ENCODE measurements at places on chromosomes 5 and 9.

- DNase-seq, result no peak
These were observed 96.6 kb downstream of the DPYSL3 start for GRCh38 chr5:147413266-147413665.

- DNase-seq, result peak; percentile 70
These were observed 131.4 kb upstream of the LHFPL2 start for GRCh38 chr5:78779771-78780616.

DNA sequence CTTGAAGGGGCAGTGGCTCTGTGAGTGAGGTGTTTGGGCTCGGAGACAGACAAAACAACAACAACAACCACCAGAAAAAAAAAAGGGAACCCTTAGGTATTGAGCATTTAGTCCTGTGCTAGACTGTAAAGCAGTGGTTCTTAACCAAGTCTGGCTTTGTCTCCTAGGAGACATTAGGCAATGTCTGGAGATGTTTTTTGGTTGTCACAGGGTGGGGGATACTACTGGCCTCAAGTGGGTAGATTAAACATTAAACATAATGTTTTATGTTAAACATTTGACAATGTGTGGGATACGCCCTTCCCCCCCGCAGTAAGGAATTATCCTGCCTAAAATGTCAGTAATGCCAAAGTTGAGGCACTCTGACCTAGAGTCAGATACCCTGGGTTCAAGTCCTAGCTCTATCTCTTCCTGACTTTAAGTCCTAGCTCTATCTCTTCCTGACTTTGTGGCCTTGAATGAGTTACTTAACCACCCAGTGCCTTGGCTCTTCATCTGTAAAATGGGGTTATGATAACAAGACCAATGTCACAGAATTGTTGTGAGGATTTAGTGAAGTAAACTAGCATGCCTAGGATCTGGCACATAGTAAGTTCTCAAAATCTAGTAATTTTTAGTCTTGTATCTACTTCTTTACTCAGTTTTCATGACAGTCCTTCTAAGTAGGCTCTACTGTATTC is 1.8 kb downstream of the TRIM32 start:
- DNase-seq, result no peak

DNA sequence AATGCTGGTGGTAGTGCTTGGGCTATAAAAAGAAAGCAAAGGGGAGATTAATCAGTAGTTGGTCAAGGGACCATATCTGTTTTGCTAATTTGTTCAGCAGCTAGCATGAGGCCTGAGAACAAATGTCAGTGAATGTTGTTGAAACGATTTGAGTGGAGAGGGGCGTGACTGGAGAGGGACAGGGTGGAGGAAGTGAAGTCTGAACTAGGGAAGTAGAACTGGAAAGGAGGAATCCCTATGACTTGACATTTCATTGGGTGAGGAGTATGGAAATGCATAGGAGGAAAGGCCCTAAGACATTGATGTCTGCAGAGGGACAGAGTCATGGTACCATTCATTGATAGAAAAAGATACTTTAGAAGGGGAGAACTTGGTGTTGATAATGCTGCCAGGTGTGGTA is 19.7 kb downstream of the TLE4 start:
- DNase-seq, result no peak

- no peak for DNase-seq
These were observed 978 bp downstream of the CFAP157 start for GRCh38 chr9:127707766-127708165.

DNA sequence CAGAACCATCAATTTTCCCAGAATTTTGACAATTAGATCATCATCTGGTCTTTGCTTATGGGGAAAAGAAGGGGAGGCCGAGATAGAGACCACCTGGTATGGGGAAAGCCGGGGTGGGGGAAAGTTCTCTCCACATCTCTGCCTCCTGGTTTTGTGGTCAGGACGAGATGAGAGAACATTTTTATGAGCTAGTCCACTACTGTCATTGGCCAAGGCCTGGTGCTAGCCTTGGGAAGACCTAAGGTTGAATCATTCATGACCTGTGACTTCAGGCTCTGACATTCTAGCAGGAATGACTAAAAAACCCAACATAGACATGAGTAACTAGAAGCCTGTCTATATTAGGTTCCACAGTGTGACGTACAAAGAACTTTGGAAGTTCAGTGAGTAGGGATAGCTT is 135.2 kb downstream of the PTTG1 start:
- DNase-seq, result no peak

DNA sequence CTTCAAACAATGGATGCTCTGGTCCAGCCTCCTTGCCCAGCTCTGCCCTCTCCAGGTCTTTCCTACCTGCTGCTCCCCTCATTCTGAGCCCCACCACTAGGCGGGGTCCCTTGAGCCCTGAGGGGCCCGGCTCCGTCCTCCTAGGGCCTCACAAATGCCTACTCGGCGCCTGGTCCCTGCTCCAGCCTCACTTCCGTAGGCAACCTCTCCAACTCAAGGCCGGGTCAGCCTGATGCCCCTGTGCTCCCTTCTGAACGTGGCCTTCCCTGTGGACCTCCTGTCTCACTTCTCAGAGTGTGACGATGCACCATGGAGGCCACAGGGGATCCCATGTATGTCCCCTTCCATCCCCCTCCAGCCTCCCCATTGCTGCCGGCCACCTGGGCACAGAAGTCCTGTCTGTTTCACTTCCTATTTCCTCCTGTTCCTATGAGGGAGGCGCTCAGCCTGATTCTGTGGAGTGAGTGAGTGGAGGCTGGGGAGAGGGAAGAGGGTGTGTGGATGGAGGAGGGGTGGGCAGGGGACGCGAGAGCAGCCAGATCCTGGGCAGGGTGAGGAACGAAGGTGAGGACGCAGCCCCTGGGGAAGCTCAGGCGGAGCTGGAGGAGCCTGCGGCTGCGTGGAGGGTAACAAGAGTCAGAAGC is 127.2 kb upstream of the FAM120A start:
- DNase-seq, result no peak

DNA sequence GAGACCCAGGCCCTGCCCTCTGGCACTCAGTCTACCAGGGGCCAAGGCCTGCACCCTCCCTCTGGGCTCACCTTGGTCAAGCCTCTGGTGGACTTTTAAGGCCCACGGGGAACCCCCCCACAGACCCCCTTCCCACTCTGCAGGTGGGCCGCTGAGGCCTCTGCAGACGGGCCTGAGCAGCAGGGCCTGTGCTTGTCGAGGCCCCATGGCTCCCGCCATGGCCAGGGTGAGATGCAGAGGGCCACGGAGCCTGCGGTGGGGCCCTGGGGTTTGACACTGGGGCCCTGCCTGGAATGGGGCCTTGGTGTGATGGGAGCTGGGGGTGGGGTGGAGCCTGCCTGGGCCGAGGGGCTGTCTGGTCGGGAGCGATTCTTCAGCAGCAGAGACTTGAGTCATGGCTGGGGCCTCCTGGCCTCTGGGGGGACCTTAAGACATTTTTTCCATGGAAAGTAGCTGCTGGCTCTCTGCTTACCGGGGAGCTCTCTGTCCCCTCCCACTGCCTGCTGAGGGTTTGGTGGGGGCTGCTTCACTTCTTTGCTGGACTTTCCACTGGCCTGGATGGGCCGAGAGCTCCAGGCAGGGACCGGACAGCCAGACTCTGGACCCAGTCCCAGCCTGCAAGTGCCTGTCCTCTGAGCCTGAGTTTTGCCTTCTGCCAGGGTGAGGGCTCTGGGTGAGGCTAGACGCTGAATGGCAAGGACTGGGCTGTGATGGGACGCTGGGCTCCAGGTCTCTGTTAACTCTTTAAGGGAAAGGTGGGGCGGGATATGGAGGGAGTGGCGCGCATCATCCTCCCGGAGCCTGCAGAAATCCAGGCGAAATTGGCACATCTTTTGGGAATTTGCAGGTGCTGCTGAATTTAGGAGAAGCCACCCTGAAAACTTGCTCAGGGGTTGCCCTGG is 132.2 kb downstream of the RXRA start:
- DNase-seq, result peak; percentile 69
